ENCODE measurements at places on chromosomes 1 and 21. TPM values are rescaled to one million over a fixed set of nuclear protein-coding genes. Genes with fewer than 3 reads are reported as not detected.

GRCh38 chr1:209240351-209240750, 343.2 kb upstream of the CAMK1G start:
- no peaks in the 10 kb centered on the region for H3K27me3 ChIP-seq
- no peak overlapping the region for H3K27ac ChIP-seq
- no peak for DNase-seq
- no peaks in the 10 kb centered on the region for H3K4me1 ChIP-seq
- H3K4me3 ChIP-seq = no peak overlapping the region

DNA sequence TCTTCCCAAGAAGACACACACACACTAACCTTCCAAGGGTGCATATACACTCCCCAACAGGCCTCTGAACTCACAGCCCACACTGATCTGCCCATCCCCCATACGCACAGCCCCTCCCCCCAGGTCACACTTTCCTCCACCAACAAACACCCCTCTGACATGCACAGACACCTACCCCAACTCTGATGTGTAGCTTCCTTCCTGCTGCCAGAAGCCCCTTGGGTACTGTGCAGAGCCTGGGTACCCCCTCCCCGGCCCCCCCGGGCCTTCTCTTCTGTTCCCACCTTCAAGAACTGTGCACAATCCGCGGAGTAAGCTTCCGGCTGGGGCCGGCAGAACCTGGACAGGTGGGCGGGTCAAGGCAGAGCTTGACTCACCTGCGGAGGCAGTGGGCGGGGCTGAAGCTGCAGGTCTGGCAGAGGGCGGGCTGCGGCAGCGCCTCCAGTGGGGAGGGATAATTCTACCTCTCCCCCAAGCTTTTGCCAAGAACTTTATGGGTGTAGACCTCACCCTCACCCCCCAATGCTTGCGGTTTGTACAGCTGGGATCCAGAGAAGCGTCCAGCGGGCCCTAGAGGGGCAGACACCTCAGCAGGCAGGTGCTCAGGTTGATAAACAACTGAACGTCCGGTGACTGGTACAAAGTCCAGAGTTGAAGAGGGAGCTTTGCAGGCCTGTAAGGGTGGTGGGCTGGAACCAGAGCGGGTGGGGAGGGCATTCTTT, at the start of gene C1orf210:
Gene C1orf210, minus strand, starts transcription at position 313 of the 722 bp plus-strand sequence. CDS start 2,311 bp downstream, outside the sequence.
- peak within 1 kb of the TSS; percentile 53 for H3K4me3 ChIP-seq
- DNase-seq = no peak
- no peaks in the 10 kb centered on the region for H3K36me3 ChIP-seq
- H3K27ac ChIP-seq = peak within 1 kb of the TSS; percentile 83
- H3K4me1 ChIP-seq = no peaks in the 10 kb centered on the region
- no peaks in the 10 kb centered on the region for H3K27me3 ChIP-seq

DNA sequence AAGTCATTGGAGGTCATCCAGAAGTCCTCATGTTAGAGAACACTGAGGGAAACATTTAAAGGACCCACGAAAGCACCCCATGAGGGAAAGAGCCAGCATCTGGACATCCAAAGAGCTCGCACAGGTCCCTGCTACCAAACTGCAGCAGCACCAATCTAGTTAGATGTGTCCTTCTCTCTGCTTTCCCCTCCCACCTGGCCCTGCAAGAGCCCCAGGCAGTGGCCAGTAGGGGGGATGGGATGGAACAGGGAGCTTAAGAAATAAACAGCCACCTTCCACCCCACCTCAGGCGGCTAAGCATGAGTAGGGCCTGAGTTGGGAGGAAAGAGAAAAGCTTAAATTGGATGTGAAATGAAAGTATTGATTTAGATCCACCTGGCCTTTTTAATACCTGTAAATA, 175.9 kb upstream of the KCND3 start:
- no peak overlapping the region for H3K4me3 ChIP-seq
- DNase-seq = no peak
- H3K4me1 ChIP-seq = no peaks in the 10 kb centered on the region

DNA sequence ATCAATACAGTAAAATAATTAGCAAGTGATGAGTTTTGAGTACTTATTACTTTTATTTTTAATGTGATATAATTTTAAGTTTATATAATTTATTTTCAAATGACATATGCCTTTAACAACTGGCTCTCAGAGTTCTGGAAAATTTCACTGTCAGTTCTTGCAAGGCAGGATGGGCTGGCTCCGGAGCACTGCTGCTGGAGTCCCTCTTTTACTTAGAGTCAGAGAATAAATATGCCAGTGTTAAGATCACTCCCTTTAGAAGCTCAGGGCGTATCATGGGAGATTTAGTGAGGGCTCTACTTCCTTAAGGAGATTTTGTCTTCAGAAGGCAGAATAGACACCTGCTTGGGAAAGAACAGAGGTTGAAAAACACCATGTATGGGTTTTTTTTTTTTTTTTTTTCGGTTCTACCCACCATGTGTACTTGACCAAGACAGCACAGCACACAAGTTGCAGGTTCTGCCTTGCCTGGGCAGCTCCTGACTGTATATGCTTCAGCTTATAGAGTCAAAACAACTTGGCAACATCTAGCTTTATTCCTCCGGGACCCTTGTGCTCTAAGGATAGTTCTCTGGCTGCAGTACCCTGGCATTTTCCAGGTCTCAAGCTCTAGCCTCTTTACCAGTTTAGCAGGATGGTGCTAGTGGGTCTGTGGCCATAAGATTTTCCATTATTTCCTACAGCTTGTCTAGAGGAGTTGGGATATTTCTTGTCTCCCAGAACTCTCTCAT, 29.7 kb upstream of the FMOD start:
- H3K4me3 ChIP-seq = no peak overlapping the region
- no peak for DNase-seq
- H3K27me3 ChIP-seq = no peaks in the 10 kb centered on the region
- no peaks in the 10 kb centered on the region for H3K4me1 ChIP-seq
- H3K36me3 ChIP-seq = no peaks in the 10 kb centered on the region

DNA sequence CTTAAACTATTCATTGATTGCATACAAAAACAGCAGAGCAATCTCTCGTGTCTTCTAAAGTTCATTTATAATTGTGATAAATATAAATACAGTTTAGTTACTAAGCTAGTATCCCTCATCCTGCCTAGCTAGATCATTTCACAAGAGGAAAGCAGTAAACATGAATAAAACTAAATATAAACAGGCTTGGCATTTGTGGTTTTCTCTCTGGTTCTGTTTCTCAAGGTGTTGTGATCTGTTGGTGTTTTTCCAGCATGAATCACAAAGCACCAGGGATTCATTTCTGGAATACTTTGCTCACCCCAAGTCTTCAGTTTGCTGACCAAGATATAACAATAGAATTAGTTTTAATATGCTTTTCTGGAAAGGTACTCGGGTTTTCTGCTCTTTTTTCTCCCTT, 32.7 kb upstream of the GLIS1 start:
- no peaks in the 10 kb centered on the region for H3K27me3 ChIP-seq
- DNase-seq = no peak
- H3K4me3 ChIP-seq = no peak overlapping the region
- no peaks in the 10 kb centered on the region for H3K4me1 ChIP-seq
- no peak overlapping the region for H3K27ac ChIP-seq
- no peaks in the 10 kb centered on the region for H3K36me3 ChIP-seq

DNA sequence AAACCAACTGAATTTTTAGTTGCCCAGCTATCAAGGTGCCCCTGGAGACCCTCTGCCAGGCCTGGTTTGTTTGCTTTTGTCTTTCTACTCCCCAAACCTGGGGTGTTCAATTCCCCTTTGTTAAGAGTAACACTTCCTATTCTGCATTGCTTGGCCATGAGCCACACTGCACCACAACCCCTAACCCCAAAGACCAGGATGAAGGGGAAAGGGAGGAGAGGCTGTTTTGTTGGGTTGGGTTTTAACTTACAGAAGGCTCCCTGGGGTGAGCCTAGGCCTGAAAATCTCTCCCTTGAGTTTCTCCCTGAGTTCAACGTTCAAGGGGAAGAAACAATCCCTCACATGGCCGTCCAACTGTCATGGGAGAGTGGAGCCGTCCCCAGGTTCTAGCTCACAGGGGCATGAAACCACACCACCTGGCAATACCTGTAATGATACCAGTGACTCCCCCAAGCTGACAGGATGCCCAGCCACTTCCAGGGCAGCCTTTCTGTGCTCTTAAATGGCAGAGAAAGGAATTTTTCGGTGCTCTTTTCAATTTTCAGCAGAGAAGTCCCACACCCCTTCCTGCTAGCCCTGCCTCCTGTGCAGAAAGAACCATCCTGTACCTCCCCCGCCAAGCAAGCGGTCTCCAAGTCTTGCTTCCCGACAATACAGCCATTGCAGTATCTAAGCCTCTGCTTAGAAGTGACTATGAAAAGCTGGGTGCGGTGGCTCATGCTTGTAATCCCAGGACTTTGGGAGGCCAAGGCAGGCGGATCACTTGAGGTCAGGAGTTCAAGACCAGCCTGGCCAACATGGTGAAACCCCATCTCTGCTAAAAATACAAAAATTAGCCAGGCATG, 14.9 kb downstream of the SLC45A3 start:
- H3K27ac ChIP-seq = peak overlapping the region; percentile 68
- H3K4me3 ChIP-seq = no peak overlapping the region
- H3K36me3 ChIP-seq = peaks cover 7% of the 10 kb centered on the region
- DNase-seq = no peak
- H3K27me3 ChIP-seq = no peaks in the 10 kb centered on the region

GRCh38 chr21:14699433-14700407, 153.6 kb upstream of the SAMSN1 start:
- DNase-seq = no peak
- no peaks in the 10 kb centered on the region for H3K36me3 ChIP-seq
- H3K4me3 ChIP-seq = no peak overlapping the region
- H3K4me1 ChIP-seq = no peaks in the 10 kb centered on the region
- H3K27me3 ChIP-seq = no peaks in the 10 kb centered on the region

The DNASE2B gene
- total RNA-seq = not detected

DNA sequence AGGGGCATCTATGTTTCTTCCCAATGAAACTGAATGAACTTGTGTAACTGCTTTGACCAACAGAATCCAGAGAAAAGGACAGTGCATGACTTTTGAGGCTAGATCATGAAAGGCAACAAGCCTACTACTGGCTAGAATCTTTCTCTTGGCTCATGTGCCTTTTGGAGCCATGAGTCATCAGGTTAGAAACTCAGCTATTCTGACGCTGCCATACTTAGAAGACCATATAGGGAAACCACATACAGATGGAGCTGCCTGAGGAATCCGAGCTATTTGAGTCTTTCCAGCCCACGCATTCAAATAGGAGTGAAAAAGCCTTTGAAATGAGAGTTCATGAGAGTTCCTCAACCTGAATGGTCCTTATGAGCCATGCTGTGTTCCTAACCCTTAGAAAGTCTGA, 738.5 kb upstream of the CHRM3 start:
- H3K36me3 ChIP-seq = no peaks in the 10 kb centered on the region
- no peak overlapping the region for H3K27ac ChIP-seq
- no peak for DNase-seq
- no peaks in the 10 kb centered on the region for H3K27me3 ChIP-seq
- H3K4me1 ChIP-seq = no peaks in the 10 kb centered on the region
- no peak overlapping the region for H3K4me3 ChIP-seq

DNA sequence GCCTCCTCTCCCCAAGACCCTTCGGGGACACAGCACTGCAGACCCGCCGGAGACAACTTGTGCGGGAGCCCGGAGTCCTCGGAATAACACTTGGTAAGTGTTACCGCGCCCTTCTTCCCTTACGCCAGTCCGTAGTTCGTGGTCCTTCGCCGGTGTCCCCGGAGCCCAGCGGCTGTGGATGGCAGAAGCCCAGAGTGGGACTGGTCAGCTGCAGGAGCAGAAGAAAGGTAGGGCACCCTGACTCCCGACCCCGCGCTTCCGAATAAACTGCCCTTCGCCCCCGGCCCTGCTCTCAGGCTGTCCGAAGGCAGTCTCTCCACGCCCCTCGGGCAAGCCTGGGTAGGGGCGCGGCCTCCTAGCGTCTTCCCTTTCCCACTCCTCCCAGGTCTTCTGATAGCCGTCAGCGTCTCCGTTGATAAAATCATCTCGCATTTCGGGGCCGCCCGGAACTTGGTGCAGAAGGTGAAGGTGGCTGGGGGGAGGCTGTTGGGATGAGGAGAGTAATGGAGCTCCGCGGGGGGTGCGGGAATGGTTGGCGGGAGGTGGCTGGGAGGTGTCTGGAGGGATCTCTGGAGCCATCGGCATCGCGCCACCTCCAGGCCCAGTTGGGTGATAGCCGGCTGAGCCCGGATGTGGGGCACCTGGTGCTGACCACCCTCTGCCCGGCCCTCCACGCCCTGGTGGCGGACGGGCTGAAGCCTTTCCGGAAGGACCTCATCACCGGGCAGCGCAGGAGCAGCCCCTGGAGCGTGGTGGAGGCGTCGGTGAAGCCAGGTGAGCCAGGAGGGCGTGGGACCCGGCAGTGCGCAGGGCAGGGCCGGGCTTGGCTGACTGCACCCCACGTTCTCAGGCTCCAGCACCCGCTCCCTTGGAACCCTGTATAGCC, 4.3 kb downstream of the RUSC1 start:
- peak overlapping the region; percentile 79 for H3K4me3 ChIP-seq
- H3K27me3 ChIP-seq = no peaks in the 10 kb centered on the region
- peak; percentile 86 for DNase-seq
- peak overlapping the region; percentile 94 for H3K27ac ChIP-seq
- H3K4me1 ChIP-seq = no peaks in the 10 kb centered on the region

The IGSF21 gene
- total RNA-seq = not detected
